ENCODE measurements at places on chromosomes 3 and 15. TPM values are rescaled to one million over a fixed set of nuclear protein-coding genes. Genes with fewer than 3 reads are reported as not detected.

Gene MRAS
- total RNA-seq = 14.0 TPM

Gene FILIP1L
- 24.6 TPM for total RNA-seq

Gene FBXW12
- total RNA-seq = not detected

Gene CXCR6
- total RNA-seq = 0.44 TPM

Gene CCDC13
- not detected for total RNA-seq

Gene CRYBG3
- 35.4 TPM for total RNA-seq

DNA sequence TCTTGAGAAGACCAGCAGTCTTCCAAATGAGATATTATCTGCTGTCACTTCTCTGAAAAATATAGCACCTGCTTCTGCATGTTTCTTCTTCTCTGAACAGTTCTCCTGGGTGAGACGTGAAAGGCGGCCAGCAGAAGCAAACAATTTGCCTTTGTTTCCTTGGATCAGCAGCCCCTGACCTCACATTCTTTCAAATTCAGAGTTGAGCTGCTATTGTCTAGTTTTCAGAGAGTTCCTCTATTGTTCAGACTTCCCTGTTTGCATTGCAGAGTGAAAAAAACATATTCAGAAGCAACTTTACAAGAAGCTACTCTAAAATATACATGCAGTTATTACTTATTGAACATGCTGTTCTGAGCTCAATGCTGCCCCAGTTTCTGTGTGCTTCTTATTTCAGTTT is 653.6 kb downstream of the NAALADL2 start:
- DNase-seq = no peak

GRCh38 chr15:54088837-54089236 is 110.6 kb downstream of the UNC13C start:
- DNase-seq = no peak

DNA sequence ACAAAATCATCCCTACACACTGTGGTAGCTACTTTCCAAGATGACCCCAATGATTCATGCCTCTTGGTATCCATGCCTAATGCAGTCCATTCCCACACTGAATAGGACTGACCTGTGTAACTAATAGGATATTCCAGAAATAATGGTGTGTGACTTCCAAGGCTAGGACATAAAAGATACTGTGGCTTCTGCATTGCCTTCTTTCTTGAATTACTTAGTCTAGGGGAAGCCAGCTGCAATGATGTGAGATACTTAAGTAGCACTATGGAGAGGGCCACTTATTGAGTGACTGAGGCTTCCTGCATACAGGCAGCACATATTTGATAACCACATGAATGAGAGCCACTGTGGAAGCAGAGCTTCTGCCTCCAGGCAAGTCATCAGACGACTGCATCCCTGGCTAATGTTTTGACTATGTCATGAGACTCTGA is 50.1 kb downstream of the NR1I2 start:
- no peak for DNase-seq

DNA sequence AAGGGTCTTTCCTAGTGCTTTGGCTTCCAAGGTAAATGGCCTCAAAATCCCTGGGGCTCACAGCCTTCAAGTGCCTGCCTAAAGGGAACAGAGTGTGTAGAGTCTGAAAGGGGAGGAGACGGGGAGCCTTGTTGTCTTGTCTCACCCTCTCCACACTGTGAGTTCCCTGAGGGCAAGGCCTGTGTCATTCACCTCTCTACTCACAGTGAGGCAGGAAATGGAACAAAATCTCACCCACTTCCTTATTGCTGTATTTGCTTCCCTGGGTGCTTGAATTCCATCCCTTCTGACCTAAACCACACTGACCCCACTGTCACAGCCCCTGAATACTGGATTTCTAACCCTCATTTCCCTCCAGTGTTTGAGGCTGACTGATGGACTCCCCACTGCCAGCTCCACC is 197.5 kb downstream of the EPHB1 start:
- no peak for DNase-seq

DNA sequence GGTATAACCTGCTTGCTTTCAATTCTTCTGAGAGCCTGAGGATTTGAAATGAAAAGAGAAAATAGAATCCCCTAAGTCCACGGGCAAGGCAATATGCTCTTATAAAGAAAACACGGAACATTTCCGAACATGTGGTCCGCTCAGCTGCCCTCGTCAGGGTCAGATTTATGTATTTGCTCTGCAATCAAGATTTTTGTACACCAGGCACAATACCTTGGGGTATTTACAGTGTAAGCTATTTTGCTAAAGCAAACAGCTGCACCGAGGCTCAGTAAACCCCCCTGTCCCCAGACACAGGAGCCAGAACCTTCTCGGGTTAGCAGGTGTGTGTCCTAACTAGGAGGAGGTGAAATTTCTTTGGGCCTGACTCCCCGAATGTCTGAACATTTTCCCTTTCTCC is 155.8 kb upstream of the LRIG1 start:
- no peak for DNase-seq

- no peak for DNase-seq
Observed at GRCh38 chr3:114669614-114670013, 375.8 kb downstream of the TIGIT start.

DNA sequence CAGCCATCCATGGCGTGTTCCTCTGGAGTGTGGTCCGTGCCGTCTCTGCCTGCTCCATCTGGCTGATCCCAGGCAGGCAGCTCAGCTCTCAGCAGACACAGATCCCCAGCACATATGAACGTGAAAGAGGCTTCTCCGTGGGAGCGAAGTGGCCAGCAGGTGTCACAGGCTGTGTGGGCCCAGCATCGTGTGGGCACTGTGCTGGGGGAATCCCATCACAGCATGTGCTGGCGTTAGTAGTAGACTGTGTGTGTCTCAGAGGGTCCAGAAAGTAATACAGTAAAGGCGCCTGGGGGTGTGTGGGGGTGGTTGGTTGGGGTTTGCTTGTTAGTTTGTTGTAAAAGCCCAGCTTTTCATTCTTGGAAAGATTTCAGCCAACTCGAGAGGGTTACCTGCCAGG is 147.6 kb downstream of the IGF1R start:
- DNase-seq = no peak

DNA sequence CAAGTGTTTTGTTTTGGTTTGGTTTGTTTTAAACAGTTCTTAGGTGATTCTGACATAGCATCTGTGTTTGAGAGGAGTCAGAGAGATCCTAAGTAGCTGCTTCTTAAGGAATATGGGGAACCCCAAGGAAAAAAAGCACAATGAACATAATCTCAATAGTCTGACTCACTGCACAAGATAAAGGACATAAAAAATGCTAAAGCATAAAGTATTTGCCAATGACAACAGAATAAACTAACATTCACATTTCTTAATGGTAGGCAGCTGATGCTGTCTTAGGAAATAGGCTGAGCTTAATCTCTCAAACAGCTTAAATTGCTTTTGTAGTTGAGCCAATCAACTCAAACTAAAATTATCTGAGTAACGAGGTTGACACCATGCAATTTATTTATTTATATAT is 2.9 kb downstream of the NCEH1 start:
- DNase-seq = no peak

DNA sequence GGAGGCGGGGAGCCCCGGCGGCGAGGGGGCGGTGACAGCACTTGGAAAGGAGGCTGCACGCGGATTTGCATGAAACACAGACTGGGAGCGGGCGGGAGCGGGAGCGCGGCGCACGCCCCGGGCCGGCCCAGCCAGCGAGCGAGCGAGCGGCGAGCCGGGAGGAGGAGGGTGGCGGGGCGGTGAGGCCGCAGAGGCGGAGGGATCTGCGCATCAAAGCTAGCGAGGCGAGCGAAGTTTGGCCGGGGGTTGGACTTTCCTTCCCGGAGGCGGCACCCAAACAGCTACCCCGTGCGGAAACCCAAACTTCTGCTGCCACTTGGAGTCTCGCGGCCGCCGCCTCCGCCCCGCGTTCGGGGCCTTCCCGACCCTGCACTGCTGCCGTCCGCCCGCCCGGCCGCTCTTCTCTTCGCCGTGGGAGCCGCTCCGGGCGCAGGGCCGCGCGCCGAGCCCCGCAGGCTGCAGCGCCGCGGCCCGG is at the start of gene SMAD3:
TSS of gene SMAD3 (plus strand) at position 72 of the 475 bp plus-strand sequence. CDS start 553 bp downstream, outside the sequence.
- DNase-seq = peak; percentile 86

DNA sequence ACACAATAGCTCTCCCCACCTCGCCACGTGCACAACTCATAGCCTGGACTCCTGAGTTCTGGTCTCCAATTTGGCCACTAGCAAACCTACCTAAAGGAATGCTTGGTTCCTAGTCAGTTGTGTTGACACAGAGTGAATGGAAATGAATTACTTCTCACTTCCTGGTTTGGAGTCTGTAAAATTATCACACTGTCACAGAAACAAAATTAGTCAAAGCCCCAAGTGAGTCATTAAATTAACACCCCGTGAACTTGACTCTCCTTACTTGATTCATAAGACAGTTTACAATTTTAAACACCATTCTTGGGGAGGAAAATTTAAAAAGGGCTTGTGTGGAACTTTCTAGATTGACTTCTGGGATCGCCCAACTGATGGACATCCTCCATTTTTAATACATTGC is 276.2 kb upstream of the CTNNB1 start:
- no peak for DNase-seq

- no peak for DNase-seq
Observed at GRCh38 chr3:144185276-144185675, 213.7 kb downstream of the DIPK2A start.

GRCh38 chr15:32125595-32125994 is 95.3 kb downstream of the CHRNA7 start:
- no peak for DNase-seq

DNA sequence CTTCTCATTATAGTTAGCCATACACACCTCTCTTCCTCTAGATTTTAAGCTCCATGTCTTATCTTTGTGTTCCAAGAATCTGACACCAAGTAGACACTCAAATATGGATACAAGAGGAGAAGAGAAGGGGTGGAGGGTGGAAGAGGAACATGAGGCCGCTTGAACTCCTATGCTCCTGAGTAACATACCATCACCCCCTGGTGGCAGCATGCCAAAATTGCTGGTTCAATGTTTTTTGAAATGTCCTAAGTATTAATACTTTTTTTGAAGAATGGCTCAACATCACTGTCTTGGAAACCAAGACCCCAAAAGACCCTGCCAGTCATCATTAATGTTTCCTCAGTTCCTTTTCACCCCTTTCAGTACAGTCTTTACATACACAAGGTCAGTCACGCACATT is 71.8 kb upstream of the HACD2 start:
- no peak for DNase-seq

GRCh38 chr3:170709046-170709445 is 123.2 kb upstream of the SLC7A14 start:
- peak; percentile 38 for DNase-seq

Measured in lower leg skin (tissue), 4 donors.